ENCODE measurements at places on chromosomes 7 and 10.

DNA sequence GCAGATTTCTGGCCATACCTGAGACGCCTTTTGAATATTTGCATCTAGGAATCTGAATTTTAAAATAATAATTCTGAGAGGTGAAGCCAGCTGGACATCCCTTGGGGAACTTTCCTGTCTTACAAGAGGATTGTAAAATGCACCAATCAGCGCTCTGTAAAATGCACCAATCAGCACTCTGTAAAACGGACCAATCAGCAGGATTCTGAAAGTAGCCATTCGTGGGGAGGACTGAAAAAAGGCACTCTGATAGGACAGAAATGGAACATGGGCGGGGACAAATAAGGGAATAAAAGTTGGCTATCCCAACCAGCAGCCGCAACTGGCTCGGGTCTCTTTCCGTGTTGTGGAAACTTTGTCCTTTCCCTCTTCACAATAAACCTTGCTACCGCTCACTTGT, 9.9 kb downstream of the PPIF start:
- no peak for DNase-seq

GRCh38 chr7:105020926-105021325, 6.9 kb downstream of the KMT2E start:
- DNase-seq, result no peak

GRCh38 chr10:60105295-60105695, 198.9 kb upstream of the CCDC6 start:
- DNase-seq, result no peak

DNA sequence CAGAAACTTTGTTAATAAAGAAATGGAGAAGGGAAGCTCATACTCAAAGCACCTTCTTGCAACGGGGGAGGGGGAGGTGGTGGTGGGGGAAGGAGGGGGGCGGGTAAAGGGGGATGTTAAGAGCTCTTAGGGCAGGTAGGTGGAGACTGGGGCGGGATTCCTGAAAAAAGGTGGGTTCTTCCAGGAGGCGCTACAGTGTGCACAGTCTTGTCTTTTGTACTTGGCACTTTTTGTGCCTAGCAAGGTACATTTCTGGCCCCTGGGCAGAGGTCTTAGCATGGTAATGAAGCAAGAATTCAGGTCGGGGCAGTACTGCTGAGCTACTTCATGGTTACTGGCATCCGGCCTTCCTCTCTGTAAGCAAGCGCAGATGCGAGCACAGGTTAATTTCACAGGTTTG, 15.2 kb upstream of the LAMB4 start:
- DNase-seq, result no peak

GRCh38 chr7:539731-540411, 20.2 kb upstream of the PDGFA start:
- peak; percentile 47 for DNase-seq

DNA sequence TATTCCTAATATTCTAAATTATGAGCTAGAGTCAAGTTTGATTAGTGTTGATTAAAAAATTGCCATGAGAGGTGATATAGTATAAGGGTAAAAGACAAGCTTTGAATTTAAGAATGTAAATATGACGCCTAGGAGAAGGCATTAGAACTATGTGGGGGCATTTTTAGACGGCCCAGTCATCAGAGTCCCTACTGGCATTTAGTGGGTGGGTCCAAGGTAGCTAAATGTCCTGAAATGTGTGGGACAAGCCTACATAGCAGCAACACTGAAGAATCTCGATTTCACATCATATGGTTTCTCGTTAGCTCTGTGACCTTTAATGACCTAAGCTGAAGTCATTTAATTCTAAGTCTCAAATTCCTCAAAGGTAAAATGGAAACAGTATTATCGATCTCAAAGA, 133.5 kb downstream of the SGMS1 start:
- DNase-seq, result no peak

- no peak for DNase-seq
Measured at GRCh38 chr7:96589038-96589437, 120.6 kb downstream of the SEM1 start.

DNA sequence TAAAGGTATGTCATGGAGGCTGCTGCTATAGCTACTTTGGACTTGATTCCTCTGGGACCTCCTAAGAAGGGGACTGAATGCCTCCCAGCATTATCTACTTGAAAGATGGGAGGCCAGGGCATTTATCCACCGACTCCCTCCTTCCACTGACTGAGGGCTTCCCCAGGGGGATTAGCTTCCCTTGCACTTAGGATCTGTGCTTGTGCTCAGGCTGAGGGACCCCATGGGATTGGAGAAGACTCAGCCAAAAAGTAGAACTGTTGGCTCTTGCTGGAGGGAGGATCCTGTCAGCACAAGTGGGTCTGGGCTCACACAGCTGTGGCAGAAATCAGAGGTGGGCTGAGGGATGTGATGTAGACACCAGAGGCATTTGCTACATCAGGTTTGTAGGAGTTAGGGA, 81.5 kb upstream of the SYPL1 start:
- no peak for DNase-seq

DNA sequence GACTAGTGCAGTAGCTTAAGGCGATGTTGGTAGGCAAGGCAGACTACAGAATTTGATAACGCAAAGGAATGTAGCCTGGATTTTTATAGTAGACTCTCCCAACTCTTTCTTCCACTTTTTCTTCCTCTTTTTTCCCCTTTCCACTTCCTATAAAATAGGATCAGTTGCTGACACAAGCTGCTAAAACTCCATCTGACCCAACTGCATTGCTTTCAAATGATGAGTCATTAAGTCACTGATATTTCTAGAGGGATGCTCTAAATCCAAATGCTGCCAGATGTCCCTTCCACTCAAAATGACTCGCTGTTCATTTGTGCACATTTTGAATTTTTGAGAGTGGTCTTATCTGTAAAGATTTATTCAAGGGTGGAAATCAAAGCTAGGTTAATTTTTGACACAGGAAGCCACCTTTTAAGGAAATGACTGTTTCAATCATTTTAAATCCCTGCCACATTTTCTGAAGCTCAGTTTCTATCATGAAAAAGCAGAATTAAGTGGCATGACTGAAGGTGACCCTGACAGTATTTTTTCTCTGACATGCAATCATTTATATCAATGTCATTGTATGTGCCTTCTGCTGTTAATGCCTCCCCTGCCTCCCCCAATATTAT, 25.8 kb upstream of the SFMBT2 start:
- no peak for DNase-seq

GRCh38 chr10:29479081-29479925, 155.5 kb downstream of the SVIL start:
- peak; percentile 54 for DNase-seq

- no peak for DNase-seq
Measured at GRCh38 chr10:115117301-115117700, 24.1 kb downstream of the ATRNL1 start.

DNA sequence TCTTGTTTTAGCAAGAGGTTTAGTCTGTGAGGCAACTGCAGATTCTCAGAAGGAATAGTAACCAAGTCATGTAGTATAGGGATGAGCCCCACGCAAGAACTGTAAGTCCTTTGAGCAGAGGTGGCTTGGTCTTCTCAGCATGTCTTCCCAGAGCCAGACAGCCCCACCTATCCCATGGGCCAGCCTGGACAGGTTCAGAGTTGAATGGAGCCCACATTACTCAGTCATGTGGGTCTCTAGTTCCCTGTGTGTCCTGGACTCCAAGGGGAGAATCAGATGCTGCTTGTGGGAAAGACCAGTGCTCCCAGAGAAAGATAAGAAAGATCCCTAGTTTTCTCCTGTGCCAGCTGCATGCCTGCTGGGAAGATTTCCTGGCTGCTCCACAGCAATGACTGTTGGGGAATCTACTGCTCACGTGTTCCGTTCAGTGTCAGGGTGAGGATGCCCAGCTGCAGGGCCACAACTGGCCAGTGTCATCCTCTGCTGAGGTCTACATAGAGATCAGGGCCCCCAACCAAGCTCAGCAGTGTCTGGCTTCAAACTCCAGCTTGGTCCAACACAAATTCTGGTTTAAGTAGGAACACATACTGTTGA, 66.9 kb upstream of the UNC5B start:
- no peak for DNase-seq

DNA sequence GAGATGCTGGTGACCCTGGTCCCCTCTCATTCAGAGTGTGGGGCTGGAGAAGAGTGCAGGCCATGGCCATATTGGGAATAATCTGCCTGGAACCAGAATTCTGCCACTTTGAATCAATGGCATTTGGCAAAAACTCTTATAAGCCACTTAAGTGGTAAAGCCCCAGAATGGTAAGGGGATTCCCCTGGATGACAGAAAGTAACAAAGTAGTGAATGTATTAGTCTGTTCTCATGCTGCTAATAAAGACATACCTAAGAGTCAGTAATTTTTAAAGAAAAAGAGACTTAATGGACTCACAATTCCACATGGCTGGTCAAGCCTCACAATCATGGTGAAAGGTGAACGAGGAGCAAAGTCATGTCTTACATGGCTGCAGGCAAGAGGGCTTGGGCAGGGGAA, 248.6 kb downstream of the SH2D4B start:
- no peak for DNase-seq

DNA sequence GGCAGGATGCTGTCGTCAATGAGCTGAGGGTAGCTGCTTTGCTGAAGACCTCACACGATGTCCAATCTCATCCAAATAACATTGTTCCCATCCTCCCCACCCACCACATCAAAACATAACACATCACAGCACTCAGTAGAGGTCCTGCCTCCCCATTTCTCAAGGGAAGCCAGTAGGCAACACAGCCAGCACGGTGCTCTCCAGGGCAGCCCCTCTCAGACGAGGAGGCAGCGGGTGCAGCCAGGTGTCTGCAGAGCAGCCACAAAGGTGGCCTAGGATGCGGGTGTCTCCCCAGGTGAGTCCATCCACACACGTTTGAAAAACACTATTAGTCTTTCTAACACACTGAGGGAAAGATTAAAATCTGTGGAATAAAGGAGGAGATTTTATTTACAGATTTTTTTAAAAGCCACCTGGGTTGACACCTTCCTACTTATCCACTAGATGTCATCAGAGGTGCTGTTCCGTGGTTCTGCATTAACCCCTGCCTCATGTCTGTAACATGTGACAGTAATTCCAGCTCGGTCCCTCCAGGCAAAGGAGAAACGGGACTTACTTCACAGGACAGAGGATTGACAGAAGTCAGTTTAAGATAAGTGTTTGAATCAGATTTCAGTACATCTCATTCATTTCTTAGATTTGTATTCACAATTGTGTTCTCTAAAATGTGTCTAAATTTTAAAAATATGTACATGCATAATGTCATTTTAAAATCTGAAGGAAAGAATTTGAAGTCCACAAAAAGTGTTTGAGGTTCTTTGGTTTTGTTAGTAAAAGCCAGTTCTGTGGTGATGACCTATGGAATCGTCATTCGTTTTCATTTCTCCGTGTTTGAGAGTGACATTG, 68.0 kb downstream of the LANCL2 start:
- DNase-seq, result peak; percentile 70
